ENCODE measurements at places on chromosomes 3 and 15.

GRCh38 chr15:25793354-25794050 is 69.6 kb downstream of the ATP10A start:
- DNase-seq, result no peak

DNA sequence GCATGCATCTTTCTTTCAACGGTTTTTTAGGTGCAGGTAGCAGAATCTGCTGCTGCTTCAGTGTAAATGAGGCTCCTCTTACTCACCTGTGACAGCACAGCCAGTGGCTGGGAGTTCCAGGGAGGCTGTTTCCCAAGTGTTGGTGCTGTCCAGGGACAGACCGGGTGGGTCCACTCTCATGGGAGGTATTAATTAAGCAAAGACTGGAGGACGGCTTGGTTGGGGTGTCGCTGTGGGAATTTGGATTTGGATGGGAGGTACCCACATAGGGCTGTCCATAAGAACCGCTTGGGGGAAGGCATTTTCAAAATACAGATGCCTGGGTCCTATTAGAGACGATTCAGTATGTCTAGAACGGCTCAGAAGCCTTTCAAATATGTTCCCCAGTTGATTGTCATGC is 42.9 kb downstream of the SV2B start:
- DNase-seq, result no peak

- no peak for DNase-seq
Observed at GRCh38 chr3:186004671-186005070, 66.9 kb upstream of the TRA2B start.

DNA sequence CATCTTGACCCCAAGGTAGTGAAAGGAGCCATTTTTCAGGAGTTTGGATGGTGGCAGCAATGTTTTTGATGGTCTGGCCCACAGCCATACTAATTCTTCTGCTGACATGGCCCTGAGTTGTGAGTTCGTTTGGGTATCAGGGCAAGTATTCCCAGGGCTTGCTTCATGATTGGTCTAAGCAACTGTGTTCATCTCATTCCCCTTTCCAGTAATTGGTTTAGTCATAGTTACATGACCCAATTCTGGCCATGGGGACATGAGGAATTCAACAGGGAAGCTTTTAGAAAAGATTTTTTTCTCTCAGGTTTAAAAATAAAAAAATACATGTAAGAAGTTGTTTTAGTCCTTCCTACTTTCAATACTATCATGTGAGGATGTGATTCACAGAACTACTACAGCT is 150.5 kb upstream of the NPHP3 start:
- no peak for DNase-seq

DNA sequence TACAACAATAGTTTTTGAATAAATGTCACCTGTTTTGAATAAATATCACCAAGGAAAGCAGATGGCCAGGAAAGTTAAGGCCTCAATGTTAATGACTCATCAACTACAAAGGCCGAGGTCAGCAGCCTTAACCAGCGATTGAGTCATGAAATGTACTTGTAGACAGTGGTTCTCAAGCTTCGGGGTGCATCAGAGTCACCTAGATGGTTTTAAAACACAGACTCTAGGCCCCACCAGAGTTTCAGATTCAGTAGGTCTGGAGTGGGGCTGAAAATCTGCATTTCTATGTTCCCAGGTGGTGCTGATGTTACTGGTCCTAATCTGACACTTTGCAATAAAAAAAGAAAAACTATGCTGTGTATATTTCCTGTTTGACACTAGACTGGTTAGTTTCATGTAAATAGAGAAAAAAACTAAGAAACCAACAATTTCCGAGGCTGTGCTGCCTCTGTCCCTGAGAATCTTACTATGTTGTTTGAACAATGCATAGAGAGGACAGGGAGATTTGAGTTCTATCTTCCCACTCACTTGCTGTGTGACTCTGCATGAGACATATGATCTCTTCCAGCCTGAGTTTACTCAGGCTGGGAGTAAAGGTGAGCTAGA is 9.8 kb downstream of the RAB27A start:
- DNase-seq, result peak; percentile 16

DNA sequence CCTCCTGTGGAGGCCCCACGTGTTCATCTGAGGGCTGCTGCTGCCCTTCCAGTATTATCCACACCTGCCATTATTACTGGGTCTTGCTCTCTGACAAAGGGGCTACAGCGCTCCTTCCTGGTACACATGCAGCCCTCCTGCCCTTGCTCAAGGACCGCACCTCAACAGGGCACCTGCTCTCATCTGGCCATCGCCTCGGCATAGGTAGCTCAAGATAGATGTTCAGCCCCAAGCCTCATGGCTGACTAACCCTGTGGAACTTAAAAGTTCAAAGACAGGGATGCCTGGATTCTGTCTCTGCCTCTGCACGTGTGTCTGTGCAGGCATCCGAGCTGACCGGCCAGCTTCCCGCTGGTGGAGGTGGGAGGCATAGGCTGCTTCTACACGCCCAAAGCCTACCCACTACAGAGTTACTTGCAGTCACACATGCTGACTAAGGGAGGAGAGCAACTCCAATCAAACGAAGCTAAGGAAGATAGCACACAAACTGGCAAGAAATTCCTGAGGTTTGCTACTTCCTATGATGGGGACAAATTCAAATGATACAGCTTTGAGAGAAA is 152.5 kb upstream of the ATP10A start:
- no peak for DNase-seq

GRCh38 chr3:377158-377561 is 180.6 kb downstream of the CHL1 start:
- no peak for DNase-seq

GRCh38 chr15:90044191-90044590 is 43.1 kb downstream of the ZNF710 start:
- no peak for DNase-seq

- DNase-seq, result no peak
Observed at GRCh38 chr15:76338486-76339304, 2.1 kb downstream of the ISL2 start.

- DNase-seq, result no peak
Observed at GRCh38 chr3:16932877-16933276, 48.1 kb downstream of the PLCL2 start.

DNA sequence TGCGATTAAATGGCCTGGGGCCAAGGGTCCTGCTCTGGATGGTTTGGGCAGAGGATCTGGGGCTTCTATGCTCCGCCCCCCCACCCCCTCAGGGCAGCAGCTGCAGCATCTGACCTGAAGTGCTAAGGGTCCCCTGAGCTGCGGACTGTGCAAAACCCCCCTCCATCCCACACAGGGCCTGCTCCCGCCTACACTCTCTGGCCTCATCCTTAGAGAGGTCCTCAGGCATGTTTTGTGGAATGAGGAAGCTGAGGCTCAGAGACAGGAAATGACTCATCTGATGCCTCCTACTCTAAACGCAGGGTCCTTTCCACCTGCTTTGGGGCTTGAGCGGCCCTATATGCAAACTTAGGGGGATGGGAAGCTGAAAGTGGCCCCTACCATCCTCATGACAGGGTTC is 59.5 kb upstream of the CTSH start:
- peak; percentile 87 for DNase-seq

GRCh38 chr15:75230551-75231371 is 27.4 kb upstream of the GOLGA6C start:
- DNase-seq, result no peak

DNA sequence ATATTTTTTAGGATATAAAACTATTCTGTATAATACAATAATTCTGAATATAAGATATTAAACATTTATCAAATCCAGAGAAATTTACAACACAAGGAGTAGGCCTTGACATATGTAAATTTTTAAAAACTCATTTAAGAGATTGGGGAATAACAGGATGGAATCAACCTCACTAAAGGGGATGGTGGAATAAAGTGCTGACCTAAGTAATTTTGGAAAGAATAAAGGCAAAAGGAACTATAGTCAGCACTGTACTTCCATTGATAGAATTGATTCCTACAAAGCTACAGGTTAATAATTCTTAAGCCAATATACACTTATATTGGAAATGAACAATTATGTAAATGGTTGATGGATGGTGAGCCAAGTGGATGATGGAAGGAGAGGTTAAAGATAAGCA is 549.3 kb downstream of the TBL1XR1 start:
- no peak for DNase-seq

DNA sequence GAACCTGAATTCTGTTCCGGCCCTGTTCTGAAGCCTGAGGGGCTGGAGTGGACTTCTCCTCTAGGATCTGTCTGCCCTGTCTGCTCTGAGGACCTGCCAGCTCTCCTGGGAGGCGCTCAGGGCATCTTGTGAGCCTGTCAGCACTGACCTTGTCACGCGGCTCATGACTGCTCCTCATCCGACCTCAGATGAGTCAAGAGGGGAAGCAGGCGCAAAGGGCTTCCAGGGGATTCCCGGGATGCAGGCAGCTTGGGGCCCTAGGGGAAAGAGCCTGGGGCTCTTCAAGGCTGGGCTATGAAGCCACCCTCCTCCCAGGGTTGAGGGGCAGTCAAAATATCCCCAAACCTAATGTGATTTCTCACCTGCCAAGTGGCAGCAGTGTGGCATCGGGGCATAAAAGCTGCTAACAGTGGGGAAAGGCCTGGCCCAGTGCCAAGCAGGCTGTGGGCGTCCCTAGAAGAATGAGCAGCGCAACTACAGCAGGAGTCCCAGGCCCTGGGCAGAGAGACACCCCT is 27.6 kb upstream of the ANKDD1A start:
- DNase-seq, result peak; percentile 71

GRCh38 chr3:160473978-160474377 is 24.4 kb upstream of the TRIM59 start:
- DNase-seq, result no peak

Measured in SJCRH30 (cell line).